ENCODE measurements at places on chromosomes 1 and 21.

GRCh38 chr1:38246955-38247952 lies 200.7 kb upstream of the POU3F1 start:
- DNase-seq = no peak

- DNase-seq = no peak
These were observed 14.5 kb upstream of the CFAP298 start for GRCh38 chr21:32626621-32627196.

GRCh38 chr1:156690675-156691036 lies 13.4 kb upstream of the NES start:
- no peak for DNase-seq

GRCh38 chr1:83029050-83029449 lies 969.9 kb downstream of the TTLL7 start:
- no peak for DNase-seq

GRCh38 chr1:224644553-224645154 lies 28.5 kb downstream of the CNIH3 start:
- peak; percentile 11 for DNase-seq

DNA sequence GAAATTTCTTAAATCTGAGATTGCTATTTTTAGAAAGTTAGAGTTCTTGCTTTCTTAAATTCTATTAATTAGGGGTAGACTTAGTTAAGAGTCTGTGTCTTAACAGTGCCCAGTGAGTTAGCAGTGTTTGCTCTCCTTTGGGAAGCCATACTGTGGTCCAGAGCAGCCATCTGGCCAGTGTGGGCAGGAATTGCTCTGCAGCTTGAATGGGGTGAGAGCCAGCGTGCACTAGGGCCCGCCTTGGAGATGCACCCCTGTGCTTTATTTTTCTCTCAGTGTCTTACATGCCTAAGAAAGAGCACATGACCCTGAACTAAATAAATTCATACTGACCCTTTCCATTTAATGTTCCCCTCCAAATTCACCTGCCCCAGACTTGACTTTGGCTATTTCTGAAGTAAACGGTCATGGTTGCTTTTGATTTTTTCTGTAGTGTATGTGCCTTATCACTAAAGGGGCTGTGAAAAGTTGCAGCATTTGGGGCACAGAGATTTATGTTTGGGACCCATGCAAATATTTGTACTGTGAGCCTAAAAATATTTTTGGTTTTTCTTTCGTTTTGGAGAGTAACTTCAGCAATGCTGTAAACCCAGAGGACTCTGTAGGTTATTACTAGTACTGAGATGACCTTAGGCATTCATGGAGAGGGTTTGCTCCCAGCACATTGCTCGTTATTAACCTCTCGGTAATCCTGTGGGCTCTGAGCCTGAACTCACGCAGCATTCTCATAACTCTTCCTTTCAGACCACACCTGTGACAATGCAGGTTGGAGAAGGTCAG lies 21.3 kb upstream of the KCNQ4 start:
- no peak for DNase-seq

- no peak for DNase-seq
These were observed 3.9 kb upstream of the TMPRSS2 start for GRCh38 chr21:41511858-41512257.

GRCh38 chr1:16944038-16944437 lies 22.3 kb downstream of the CROCC start:
- DNase-seq = no peak

GRCh38 chr21:24428591-24429199 lies 1178.6 kb downstream of the MRPL39 start:
- DNase-seq = no peak

DNA sequence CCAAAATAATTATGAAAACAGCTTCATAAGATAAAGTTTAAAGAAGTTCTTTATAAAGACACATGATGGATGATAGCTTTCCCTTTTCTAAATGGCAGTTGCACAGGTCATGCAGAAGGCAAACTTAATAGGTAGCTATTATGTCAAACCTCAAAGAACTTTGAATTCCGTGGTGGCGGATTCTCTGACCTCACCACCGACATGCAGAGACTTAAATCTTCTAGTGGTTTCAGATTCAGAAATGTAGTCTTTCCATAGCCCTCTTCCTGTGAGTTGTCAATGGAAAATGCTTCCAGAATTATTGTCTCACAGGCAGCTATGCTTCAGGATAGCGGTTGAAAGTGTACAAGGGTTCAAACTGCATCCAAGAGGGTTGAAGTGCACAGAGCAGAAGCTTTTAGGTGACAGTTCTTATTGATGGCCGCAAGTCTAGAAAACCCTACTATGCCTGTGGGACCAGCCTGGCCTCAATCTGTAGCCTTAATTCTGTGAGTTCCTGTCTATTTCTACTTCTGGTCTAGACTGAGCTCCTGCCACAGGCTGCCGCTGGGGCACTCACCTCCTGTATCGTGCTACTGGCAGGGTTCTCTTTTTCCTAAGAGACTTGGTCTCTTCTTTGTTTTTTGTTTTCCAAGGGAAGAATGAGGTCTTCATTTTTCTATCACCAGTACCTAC lies 117.0 kb upstream of the ERRFI1 start:
- no peak for DNase-seq

DNA sequence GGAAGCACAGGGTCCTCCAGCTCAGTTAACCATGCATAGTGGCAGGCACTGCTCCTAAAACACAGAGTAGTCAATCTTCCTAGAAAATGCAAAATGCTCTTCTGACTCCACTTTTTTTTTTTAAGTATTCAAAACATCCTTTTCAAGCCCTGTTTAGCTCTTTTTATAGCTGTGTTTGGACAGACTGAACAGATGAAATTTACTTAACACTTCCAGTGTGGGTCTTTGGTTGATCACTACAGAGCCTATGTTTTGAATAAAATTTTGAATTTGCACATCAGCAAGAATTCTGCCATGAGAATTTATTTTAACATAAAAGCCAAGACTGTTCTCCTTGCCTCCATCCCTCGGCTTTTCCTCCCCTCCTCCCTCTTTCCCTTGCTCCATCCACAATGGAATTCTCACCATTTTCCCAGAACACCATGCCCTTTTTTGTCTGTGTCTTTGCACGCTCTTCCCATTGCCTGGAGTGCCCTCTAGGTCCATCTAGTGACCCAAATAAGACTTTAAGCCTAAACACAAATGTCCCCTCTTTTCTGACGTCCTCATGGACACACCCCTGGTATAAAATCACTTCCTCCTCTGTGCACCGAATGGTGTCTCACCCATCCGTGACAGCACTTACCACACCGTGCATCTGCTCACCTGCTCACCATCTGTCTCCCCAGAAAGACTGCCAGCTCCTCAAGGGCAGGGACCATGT lies 24.0 kb upstream of the CPT2 start:
- DNase-seq = no peak

GRCh38 chr1:224170343-224170742 lies 12.7 kb upstream of the DEGS1 start:
- no peak for DNase-seq

- DNase-seq = no peak
These were observed 25.6 kb downstream of the ZYG11B start for GRCh38 chr1:52751589-52752483.

DNA sequence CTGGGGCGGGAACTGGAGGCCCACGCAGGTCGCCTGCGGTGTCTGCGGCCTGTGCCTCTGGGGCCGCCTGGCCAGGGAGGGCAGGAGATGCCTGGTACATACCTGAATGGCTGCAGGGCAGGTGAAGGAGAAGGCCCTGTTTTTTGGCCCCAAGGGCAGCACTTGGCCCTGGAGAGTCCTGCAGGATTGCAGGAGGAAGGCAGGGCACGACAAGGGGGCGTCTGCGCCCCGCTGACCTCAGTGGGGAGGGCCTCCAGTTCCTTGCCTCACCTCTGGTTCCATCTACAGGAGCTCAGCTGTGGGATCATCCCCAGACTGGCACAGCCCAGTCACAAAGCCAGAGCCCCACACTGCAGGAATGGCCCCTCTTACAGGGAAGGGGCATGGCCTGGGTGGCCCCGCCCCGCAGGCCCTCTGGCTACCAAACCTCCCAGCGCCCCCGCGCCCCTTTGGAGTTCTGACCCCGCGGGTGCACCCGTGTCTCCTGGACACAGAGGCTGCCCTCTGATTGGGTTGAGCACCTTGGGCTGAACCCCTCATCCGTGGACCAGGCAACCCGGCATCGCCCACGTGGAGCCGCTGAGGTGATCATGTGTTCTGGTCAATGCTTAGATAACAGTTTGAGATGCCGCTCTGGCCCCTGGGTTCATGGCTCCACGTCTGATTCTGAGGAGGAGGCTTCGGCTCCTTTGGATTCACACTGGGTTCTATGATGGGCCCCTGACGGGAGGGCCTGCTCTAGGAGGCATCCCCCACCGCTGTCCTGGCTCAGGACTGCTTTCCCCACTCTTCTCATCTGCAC lies 1.3 kb upstream of the PEX10 start:
- no peak for DNase-seq

Data from activated CD4-positive, CD25-positive, alpha-beta regulatory T cell (primary cell).